ENCODE measurements at places on chromosomes 16 and 17.

- DNase-seq: no peak
Measured at GRCh38 chr17:77543801-77544200, 403.0 kb downstream of the SEC14L1 start.

- no peak for DNase-seq
Measured at GRCh38 chr16:58843675-58844074, 109.6 kb upstream of the GOT2 start.

DNA sequence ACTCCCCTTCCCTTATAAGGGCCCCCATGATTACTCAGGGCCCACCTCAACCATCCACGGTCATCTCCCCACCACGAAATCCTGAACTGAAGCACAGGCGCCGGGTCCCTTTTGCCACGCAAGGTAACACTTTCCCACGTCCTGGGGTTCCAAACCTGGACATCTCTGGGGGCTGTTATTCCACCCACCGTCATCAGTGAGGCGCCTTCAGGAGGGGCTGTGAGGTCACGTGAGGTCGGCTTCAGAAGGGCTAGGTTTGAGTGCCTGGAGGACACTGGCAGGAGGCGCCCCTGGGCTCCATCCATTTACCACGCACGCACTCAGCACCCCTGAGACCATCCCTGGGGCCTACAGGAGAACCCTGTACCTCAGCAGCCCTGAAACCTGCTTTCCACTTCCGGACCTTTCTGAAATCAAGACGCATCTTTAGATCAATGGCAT is 4.1 kb downstream of the CD2BP2 start:
- DNase-seq: no peak

GRCh38 chr17:51869387-51869786 is 289.1 kb downstream of the CA10 start:
- DNase-seq: peak; percentile 42

DNA sequence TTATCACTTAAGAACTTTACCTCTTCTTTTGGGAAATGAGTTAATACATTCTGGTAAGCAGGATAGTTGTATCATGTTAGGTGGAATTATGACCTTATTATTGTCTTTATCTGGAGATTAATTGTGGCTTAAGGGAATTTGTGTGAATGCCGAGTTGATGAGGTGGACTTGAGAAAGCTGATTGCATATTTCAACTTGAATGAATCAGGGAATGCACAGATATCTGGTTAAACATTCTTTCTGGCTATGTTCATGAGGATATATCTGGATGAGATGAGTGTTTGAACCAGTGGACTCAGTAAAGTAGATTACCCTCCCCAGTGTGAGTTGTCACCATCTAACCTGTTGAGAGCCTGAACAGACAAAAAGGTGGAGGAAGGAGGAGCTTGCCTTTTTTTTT is 326.1 kb upstream of the GOT2 start:
- DNase-seq: no peak

GRCh38 chr16:79677799-79678530 is 77.4 kb upstream of the MAF start:
- no peak for DNase-seq

DNA sequence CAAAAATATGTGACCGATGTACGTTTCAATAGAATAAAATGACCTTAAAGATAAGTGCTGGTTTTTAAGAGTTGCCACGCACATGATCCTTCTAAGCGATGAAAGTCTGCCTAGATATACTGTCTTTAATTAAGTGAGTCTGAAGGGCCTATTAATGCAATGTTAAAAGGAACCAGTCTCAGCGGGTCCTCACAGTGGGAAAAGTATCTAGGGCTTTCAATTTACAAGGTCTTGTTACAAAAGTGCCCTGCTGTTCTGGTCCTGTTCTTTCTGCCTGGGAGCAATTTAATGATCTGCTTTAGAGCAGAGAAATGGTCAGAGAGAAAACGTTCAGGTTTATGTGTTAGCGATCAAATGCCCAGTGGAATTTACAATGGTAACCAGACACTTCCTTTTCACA is 864.0 kb downstream of the KCNJ2 start:
- DNase-seq: no peak

- no peak for DNase-seq
Measured at GRCh38 chr17:69434164-69434579, 19.7 kb downstream of the MAP2K6 start.

DNA sequence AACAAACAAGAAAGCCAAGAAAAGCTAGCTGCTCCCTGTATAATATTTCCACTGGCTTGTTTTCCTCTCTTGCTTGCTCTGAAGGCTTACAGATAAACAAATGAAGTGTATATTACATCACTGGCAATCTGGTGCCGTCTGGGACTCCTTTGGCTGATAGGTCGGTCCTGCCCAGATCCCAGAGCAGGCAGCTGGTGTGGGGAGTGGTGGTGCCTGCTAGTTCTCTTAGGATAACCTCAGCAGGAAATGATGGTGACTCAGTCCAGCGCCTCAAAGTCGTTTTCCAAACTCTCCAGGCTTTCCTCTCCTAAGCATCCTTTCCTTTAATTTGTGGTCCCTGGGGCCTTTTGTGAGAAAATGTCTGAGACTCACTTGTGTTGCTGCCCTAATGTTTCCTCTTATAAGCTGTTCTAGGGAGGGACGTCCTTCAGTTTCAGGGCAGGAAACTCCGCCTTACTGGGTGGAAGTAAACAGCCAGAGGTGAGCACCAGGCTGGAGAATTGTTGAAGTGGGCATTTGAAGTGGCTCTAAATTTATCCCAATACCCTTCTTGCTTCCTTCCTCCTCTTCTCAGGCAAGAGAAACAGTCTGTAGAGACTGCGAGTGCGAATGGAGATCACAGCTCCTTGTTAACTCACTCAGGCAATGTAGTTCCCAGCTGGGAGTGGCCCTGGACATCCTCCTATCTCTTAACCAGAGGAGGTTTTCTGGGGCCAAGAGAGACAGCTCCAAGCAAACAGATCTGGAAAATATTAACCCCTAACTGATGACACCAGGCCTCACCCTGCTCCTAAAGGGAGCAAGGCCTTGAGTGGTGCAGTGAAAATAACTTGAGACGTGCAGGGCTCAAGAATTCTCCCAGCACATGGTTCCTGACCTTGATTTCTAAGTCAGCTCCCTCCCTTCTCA is 34.9 kb downstream of the CD300LF start:
- no peak for DNase-seq

All from activated CD4-positive, alpha-beta T cell treated with anti-CD3 and anti-CD28 coated beads, Interleukin-2, Interleukin-6, amounts not matched to agents 100 ng/mL and 50 ng/mL, durations not matched to agents 16 hours and 8 hours (primary cell).